NCI-H187 treated with DMSO at 0.1 percent for 48 hours (cell line): ENCODE measurements at places on chromosomes 13 and 19.

DNA sequence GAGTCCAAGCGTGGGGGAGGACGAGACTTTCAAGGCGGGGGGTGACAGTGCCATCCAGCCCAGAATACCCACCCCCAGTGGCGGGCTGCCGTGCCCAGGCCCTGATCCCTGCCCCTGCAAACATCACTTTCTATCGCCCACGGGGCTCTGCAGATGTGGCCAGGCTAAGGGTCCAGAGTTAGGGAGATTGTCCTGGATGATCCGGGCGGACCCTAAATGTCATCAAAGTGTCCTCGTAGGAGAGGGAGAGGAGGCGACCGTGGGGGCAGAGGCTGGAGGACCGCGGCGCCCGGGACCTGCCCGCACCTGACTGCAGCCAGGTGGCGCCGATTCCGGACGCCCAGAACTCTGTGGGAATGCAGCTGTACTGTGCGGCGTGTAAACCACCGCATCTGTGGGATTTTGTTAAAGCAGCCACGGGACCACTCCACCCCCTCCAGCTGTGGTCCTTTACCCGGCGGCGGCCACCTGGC is 32.4 kb downstream of the GJA3 start:
- no peak for DNase-seq

GRCh38 chr13:51614350-51614786 is 30.1 kb downstream of the WDFY2 start:
- DNase-seq, result no peak

GRCh38 chr13:57629821-57630235 is 1.7 kb upstream of the PCDH17 start:
- peak; percentile 81 for DNase-seq

DNA sequence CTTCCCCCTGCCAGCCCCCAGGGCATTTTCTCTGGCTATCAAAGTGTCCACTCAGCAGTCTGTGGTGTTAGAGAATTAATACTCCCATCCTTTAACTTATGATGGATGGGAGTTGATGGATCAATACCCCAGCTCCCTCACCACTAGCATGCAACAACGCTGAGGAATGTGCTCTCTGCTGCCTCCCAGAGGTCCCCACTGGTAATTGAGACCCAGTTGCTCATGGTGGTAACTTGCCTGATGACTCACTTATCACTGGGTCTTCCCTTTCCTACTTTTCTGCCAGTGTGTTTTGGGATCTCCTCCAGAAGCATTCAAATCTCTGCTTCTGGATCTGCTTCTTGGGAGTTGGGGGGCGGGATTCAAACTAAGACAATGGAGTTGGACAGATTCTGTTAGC is 20.3 kb upstream of the CACNA1A start:
- no peak for DNase-seq

DNA sequence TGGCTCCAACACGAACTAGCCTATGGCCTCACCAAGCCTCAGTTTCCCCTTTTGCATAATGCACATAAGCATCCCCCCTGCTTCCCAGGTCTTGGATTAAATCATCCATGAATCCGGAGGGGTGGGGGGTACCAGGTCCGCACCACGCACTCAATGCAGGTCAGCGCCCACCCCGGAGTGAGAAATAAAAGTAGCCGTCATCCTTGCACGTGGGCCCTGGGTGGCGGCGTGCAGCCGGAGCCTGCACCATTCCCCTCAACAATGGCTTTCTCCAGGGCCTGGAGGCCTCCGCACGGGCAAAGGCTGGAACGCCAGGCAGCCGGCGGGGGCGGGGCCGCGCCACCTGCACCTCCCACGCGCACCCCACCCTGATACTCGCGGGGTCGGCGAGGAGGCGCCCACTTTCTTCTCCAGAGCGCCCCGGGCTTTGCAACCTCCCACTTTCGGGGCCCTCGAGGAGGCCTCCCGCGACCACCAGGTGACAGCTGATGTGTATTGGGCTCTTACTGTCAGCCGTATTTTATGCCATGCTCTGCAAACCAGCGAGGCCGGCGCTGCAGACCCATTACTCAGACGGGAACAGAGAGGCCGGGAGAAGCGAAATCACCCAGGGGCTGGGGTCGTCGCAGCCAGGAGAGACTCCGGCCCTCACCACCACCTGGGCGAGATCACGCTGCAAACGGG is 767 bp upstream of the GADD45B start:
- DNase-seq, result no peak

GRCh38 chr13:54029226-54029625 is 1000.6 kb downstream of the OLFM4 start:
- no peak for DNase-seq

GRCh38 chr19:43739439-43740235 is 15.1 kb downstream of the SMG9 start:
- no peak for DNase-seq

GRCh38 chr19:58466089-58466759 is 656 bp upstream of the ZNF324 start:
- DNase-seq, result no peak

DNA sequence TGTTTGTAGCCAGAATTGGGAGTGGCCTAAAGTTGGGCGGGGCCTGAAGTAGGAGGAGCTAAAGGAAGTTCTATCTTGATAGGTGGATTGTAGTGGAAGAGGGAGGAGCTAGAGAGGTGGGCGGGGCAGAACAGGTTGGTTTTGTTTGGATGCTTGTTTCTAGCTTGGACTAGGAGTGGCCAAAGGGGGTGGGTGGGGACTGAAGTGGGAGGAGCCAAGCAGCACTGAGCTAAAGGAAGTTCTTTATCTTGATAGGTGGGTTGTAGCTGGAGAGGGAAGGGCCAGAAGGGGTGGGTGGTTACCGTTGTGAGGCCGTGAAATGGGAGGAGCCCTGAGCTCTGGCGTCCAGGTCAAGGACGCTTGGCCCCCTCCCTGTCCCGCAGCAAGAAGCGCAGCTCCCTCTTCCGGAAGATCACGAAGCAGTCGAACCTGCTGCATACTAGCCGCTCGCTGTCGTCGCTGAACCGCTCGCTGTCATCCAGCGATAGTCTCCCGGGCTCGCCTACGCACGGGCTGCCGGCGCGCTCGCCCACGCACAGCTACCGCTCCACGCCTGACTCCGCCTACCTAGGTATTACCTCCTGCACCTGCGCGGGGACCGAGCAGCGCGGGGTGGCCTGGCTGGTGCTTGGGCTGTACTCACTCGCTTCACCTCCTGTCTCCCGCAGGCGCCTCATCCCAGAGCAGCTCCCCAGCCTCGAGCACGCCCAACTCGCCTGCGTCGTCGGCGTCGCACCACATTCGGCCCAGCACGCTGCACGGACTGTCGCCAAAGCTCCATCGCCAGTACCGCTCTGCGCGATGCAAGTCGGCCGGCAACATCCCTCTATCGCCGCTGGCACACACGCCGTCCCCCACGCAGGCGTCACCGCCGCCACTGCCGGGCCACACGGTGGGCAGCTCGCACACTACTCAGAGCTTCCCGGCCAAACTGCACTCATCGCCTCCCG is 8.0 kb downstream of the DNASE2 start:
- DNase-seq, result peak; percentile 42

DNA sequence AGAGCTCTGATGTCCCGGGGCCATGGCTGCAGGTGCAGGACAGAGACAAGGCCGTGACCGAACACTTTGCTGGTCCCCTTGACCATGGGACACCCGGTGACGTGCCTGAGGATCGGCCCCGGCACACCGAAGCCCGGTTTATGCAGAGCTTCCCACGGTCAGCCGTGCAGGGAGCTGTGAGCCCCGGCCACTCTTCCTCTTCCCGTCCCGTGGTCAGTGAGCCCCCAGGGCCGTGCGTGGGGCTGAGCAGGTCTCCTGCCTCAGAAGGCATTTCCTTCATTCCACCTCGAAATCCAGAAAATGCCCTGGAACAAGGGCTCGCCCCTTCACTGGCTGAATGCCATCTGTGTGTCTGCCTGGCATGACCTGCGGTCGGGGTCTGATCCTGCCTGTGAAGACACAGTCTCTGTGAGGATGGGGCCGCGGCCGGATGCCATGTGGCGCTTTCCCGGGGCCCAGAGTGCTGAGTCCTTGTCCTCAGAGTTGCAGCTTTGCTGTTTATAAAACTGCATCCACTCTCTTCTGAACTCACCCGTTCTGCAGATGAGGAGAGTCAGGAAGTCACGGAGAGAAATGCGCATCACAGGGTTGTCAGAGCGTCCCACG is 16.9 kb downstream of the MCF2L start:
- DNase-seq, result no peak

- no peak for DNase-seq
These were observed 1.8 kb upstream of the CD37 start for GRCh38 chr19:49333418-49333805.

- DNase-seq, result no peak
These were observed 17.0 kb downstream of the KANK2 start for GRCh38 chr19:11180346-11180745.

GRCh38 chr19:33796164-33796875 is at the start of gene KCTD15:
KCTD15 (plus strand) TSS chr19:33796870; CDS start chr19:33800455, 3,585 bp downstream.
- no peak for DNase-seq

- DNase-seq, result no peak
These were observed 20.4 kb downstream of the NOSIP start for GRCh38 chr19:49559928-49560327.

GRCh38 chr13:44089452-44089851 is 209.7 kb downstream of the LACC1 start:
- DNase-seq, result no peak

DNA sequence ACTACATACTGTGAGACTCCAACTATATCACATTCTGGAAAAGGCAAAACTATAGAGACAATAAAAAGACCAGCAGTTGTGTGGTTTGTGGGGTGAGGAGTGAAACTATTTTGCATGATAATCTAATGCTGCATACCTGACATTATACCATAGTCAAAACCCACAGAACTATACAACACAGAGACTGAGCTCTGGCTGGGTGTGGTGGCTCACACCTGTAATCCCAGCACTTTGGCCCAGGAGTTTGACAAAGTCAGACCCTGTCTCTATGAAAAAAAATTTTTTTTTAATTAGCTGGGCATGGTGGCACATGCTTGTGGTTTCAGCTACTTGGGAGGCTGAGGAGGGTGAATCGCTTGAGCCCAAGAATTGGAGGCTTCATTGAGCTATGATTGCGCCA is 11.9 kb downstream of the ZNF541 start:
- no peak for DNase-seq

- DNase-seq, result no peak
These were observed 51.4 kb upstream of the SGCG start for GRCh38 chr13:23129331-23129730.

DNA sequence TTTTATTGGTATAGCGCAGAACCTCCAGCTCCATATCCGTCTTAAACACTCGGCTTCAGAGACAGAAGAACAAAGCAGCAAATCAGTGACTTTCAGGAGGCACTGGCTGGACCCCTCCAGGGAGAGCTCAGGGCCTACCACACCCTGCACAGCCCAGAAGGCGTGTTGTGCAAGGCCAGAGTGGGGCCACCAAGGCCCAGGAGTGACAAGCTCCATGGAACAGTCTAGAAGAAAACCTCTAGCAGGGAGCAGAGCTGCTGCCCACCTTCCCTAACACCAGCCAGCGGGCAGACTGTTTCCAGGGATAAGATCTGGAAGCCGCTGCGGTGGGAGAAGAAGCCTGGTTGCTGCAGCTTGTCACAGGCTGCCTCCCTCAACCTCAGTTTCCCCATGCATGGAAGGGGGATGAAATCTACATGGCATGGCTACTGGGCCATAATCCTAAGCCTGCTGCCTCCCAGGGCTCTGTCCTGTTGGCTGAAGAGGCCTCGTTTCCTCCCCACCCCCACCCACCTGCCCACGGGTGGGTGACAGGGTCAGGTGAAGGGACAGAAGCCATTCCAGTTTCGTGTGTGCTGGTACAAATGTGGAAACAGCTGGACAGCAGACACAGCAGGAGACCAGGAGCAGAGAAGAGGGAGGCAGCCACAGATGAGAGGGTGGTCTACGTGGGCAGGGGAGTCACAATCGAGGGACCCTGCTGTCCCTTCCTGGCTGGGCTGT is 57.4 kb downstream of the PEPD start:
- no peak for DNase-seq

- no peak for DNase-seq
These were observed 67.5 kb downstream of the LATS2 start for GRCh38 chr13:20993661-20994440.

DNA sequence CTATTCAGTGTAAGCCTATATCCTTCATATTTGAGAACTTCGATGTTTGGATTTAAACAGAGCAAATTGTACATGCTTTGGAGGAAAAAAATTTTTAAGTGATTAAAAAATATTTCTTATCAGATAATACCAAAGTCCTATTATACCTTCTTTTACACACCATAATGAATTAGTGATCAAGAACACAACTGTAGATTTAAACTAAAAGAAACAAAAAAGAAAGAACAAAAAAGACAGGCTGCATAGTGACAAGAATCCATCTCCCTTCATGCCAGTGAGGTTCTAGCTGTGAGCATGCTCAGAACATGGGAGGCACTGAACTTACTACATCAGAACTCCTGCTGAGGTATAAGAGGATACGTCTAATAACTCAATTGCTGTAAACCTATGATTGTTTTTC is at the start of gene RXFP2:
Gene RXFP2 (plus strand): TSS at position 301 of the 400 bp plus-strand sequence. CDS start 87 bp downstream, at position 388.
- DNase-seq, result no peak

GRCh38 chr19:1601613-1602064 is 3.6 kb downstream of the UQCR11 start:
- no peak for DNase-seq

GRCh38 chr19:38483016-38483630 is 49.6 kb downstream of the RYR1 start:
- DNase-seq, result no peak

- DNase-seq, result no peak
These were observed 527.5 kb downstream of the DCT start for GRCh38 chr13:93951951-93952350.

- no peak for DNase-seq
These were observed 35.2 kb downstream of the STK24 start for GRCh38 chr13:98541701-98542203.

DNA sequence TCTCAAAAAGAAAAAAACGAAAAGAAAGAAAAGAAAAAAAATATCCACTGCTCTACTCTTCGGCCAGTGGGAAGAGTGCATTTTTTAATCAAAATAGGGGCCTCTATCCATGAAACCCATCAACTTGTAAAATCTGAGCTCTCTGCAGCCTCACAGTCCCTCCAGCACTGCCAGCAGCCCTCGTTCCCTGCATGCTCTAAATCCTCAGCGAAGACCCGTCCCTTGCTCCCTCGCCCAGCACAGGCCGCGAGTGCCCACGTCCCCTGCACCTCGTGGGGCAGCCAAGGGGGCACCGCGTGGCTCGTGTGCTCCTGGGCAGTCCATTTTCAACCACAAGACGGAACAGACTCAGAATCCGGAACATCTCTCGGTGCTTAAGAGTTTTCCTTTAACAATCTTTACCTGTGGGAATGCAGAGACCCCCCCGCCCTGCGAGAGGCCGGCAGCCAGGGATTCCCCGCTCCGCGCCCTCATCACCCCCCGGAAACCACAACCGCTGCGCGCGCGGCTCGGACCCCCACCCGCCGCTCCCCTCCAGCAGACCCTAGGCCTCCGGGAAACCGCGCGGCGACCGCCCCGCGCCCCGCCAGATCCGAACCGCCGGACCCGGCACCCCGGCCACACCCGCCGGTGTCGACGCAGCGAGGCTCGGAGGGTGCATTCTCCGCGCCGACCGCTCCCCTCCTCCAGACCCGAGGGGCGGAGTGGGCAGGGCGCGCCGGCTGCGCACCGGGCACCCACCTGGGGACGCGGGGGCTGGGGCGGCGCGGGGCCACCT is 638 bp downstream of the ANKRD27 start:
- no peak for DNase-seq
